ENCODE measurements at places on chromosomes 2 and 18.

- no peak for DNase-seq
These were observed 8.4 kb upstream of the PLEK start for GRCh38 chr2:68356599-68357239.

DNA sequence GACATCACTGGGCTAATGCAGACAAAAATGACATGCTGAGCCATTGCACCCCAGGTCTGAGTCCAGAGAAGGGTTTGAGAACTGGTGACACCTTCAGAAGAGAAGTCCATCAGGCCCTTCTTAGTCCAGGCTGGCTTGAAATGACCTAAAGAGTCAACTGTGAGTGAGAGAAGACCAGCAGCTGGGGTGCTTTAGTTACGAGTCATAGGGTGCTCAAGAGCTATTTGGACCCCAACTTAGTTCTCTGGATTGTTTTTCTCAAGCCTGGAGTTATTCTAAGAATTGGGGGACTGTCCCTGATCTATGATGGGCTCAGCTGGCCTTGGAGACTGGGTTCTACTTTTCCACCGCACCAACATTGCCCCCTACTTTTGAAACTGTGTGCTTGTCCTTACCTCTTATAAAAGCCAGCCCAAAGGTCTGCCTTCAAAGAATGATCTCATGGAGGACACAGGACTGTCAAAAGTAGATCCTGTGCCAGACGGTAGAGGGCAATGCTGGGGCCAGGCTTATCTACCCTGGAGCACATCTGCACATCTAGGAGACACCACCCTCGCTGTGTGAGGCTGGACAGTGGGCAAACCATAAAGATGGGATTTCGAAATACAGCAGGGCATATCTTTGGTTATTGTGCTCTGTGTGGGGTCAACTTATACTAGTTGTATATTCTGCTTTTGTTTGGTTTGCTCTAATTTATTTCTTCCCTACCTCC, 333.0 kb upstream of the SLC14A2 start:
- DNase-seq = no peak

DNA sequence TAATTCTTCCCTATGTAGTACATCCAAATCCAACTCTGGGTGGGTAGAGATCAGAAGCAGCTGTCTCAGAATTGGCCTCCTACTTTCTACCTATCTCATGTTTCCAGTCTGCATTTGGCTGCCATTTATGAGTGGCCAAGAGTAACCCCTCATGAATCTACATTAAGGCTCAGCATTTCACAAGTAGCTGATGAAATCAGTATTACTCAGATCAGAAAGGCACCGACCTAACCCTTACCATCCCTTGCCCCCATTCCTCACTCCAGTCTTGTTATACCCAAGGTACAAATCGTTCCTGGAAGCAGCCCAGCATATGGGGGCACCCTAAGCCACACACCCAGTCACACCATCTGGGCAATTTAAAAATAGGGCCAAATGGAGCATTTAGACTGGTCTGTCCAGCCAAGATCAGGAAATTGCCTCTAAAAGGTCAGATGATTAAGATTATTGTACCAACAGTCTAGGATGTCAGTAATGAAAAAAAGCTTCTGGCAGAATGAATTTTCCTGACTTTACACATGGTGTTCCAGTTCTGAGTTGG, 37.1 kb downstream of the CD28 start:
- no peak for DNase-seq

- no peak for DNase-seq
These were observed 68.0 kb upstream of the NETO1 start for GRCh38 chr18:72935744-72936143.

DNA sequence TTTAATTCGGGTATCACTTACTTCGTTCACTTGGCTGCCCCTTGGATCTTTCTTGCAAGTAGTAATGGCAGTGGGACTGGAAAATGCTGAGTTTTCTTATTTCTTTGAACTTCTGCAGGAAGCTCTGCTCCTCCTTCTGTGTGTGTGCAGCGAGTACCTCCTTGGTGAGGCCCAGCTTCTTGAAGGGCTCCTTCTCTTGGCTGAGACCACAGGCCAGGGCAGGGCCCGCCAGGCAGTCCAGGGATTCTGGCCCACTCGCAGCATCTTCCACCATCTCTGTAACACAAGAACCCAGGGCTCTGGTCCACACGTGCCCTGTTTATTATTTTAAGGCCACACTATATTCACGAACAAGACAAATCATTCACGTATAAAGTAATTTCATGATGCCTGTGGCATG, 15.8 kb upstream of the HES6 start:
- no peak for DNase-seq

- DNase-seq = no peak
These were observed 28.1 kb upstream of the PNPT1 start for GRCh38 chr2:55721596-55722215.

- no peak for DNase-seq
These were observed 71.3 kb upstream of the PPM1B start for GRCh38 chr2:44097322-44097907.

- DNase-seq = no peak
These were observed 33.3 kb downstream of the NPAS2 start for GRCh38 chr2:100852999-100853908.

All from activated T-helper 1 cell treated with Interleukin-2 at 50 U/mL for 16 hours (primary cell).